ENCODE measurements at places on chromosomes 7 and 10.

GRCh38 chr10:36349445-36350078, 707.5 kb upstream of the FZD8 start:
- DNase-seq: no peak

- DNase-seq: no peak
Observed at GRCh38 chr10:96840841-96841518, 8.9 kb downstream of the LCOR start.

GRCh38 chr7:35253460-35253709, 515 bp downstream of the TBX20 start:
- DNase-seq: no peak

DNA sequence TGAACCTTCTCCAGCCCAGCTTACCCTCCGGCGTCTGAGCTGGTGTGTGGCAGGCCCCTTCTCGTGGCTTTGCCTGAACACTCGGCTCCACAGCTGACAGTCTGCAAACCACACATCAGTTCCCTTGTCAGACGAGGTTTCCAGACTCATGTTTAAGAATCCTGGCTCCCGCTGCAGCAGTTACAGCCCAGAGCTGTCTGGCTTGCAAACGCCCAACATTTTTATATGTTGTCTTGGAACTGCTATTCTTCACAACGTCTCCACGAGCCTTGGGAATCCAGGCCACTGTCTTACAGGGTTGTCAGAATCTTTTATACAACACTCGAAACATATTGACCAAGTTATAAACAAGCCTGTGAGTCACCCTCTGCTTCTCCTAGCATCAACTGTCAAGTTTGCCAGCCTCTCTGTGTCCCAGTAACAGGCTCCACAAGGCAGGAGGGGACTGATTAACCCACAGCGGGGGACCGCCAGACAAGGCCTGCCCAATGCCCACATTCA, 68.1 kb downstream of the TNS3 start:
- no peak for DNase-seq

DNA sequence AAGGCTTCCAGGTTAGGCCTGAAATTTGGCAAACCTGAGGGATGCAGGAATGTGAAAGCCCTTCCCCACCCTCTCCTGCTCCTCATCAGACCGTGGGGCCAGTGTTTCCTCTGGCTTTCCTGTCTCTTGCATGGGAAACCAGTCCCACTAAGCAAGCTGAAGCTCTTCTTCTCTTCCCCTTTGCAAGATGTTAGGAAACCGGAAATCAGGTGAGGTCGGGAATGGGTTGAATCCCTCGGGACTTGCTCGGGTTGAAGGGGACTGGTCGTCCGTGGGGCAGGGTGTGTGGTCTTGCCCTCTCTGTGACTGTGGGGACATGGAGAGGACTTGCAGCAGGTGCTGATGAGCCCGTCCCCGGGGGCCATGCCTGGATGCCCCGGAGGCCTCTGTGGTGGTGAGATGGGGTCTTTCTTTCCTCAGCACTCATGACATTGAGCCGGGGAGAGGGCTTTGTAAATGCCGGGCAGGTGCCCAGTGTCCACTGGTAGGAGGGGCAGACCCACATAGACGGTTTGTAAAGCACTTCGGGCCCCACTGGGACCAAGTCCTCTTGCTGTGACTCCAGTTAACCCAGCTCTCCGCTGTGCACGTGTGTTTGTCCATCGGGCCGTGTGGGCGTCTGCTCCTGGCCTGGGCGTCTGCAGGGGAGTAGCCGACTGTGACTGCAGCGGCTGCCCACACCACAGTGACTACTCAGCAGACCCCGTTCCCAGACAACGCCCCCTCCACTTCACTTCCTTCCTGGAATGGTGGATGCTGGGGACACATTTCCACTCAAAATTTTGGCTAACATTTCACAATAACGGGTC, 373.9 kb downstream of the GLRX3 start:
- no peak for DNase-seq

- no peak for DNase-seq
Observed at GRCh38 chr7:46480619-46481018, 559.5 kb upstream of the IGFBP3 start.

GRCh38 chr10:89776665-89777064, 75.3 kb downstream of the KIF20B start:
- DNase-seq: no peak

GRCh38 chr7:76262683-76263402, 39.6 kb upstream of the HSPB1 start:
- DNase-seq: no peak

DNA sequence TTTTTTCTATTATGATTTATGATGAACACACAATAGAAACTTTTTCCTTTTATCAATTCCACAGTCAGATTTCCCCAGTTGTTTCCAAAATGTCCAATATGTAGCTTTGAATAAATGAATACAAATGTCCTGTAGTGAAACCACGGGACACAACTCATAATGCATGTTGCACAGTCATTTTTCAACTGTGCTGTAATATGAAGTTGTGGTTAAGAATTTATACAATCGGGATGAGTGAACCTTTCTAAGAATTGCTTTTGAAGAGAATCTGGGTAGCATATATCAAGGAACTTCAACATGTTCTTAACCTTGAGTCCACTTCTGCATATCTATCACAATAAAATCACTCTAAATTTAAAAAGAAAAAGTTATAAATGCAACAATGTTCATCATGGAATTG, 14.6 kb upstream of the ST7 start:
- DNase-seq: no peak

- no peak for DNase-seq
Observed at GRCh38 chr7:43856996-43857395, 12.3 kb downstream of the MRPS24 start.

GRCh38 chr7:4189131-4189570, 492.9 kb upstream of the FOXK1 start:
- DNase-seq: peak; percentile 78

- DNase-seq: no peak
Observed at GRCh38 chr7:26368542-26368941, 76.9 kb downstream of the SNX10 start.

DNA sequence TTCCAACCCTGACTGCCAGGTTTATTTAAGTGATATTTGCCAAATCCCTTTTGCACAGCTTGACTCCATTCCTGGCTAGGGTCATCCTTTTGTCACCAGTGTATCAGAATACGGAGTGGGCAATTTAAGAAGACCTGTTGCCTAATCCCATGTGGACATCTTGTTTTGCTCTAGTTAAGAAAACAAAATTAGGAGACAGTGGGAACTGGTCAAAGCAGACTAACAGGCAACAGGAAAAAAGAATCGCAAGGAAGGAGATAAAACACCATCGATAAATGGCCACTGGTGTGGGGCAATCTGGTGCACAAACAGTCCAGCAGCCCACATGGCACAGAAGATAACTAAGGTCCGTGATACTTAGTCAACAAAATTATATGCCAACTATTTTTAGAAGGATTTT, 21.4 kb downstream of the KDM7A start:
- DNase-seq: no peak

DNA sequence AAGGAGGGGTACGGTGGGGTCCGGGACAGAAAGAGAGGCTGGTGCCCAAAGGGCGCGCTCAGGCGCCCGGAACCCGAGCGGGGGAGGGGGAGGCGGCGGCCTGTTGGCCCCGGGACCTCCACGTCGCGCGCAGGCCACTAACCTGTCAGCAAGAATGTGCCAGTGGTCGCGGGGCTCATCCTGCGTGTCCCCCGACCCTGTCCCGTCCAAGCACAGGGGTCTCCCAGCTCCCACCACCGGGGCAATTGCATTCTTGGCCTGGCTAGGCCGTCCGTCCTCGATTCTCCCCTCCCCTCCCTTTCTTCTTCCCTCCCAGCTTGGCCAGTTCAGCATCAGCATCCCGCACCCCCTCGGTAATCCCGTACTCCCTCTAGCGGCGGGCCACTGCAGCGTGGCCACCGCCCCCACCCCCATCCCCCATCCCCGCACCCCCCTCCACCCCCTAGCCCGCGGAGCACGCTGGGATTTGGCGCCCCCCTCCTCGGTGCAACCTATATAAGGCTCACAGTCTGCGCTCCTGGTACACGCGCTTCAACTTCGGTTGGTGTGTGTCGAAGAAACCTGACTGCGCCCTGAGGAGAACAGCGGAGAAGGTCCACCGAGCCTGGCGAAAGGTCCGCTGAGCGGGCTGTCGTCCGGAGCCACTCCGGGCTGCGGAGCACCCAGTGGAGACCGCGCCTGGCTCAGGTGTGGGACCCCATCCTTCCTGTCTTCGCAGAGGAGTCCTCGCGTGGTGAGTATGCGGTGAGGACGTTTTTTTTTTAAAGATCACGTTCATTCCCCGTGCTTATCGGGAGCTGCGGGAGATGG, at the start of gene SGCE:
SGCE (minus strand) TSS at position 286 of the 810 bp plus-strand sequence; CDS start at position 251, 35 bp downstream.
- peak; percentile 54 for DNase-seq

DNA sequence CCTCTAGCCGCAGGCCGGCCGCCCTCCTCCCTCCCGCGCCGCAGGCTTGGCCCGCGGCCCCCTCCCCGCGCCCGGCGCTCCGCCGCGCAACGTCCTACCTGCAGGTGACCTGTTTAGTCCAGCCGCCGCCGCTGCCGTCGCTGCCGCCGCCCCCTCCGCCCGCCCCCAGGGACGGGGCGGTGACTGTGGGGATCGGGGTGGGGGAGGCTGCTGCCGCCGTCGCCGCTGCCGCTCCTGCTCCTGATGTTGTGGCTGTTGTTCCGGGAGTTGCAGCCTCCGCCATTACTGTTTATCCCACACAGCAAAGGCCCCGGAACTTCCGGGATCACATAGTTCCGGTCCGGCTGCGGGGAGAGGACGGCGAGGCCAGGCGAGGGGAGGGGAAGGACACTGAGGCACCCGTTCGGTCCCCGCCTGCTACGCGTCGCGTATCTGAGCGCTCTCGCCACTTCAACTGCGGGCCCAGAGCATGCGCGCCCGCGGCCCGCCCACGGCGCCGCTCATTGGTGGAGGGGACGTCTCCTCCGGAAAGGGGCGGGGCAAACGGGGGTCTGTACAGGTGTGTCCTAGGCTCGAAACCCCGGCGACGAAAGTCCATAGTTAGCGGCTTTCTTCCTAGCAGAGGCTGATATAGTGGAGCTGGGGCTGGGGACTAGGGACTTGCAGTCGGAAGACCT, at the start of gene MKRN1:
MKRN1 (minus strand) TSS at position 444 of the 677 bp plus-strand sequence; CDS start at position 283, 161 bp downstream.
- peak; percentile 93 for DNase-seq

GRCh38 chr7:92615861-92616260, 25.7 kb upstream of the FAM133B start:
- DNase-seq: no peak

DNA sequence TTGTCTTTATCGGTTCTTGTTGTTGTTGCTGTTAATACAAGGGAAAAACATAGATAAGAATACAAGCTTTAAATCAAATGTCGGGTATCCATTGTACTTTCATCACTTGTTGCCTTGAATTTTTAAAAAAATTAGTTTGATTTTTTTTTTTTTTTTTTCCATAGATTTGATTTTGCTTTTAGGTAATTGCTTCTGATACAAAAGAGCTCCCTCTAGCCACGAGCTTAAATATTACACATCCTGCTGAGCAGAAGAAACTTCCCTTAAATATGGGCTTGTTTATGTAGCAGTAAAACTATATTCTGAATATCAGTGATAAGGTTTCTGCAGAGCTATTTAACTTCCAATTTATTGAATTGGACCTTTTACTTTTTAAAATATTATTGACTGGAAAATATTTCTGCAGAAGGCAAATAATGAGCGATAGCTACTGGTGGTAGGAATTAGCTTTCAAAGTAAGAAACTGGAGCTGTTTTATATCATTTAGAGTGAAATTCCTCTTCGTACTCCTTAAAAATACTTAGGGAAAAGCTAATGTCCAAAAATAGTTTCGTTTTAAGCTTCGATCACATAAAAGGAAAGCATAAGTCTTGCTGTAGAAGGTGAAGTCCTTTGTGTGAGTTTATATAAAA, 216.9 kb downstream of the POLR1F start:
- no peak for DNase-seq

DNA sequence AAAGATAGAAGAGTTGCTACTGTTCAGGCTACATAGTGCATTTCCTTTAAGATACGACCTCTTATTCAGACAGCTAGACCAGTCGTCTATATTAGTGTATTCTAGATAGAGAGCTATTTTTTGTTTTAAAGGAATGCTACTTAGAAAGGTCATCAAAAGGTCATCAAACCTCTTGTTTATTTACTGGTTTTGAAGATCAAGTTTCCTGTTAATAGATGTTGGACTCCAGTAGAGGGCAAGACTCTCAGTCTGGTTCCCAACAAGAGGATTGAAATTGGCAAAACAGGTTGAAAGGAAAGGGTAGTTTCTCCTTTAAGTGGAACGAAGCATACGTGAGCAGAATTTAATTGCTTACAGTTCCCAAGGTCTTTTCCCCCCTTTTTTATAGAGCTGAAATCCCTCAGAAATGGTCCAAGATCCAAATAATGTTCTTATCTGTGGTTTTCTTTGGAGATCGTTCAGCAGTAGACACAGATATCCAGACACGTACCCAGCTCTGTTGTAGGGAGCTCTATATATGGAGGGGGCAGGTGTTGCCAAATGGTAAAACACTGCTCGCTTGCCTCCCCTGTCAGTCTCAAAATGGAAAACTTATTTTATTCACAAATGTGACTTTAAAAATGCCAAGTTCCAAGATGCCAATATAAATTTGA, 37.2 kb downstream of the BAMBI start:
- no peak for DNase-seq

- DNase-seq: no peak
Observed at GRCh38 chr10:29981510-29981909, 77.9 kb downstream of the JCAD start.

- no peak for DNase-seq
Observed at GRCh38 chr10:124971276-124971675, 29.4 kb downstream of the ZRANB1 start.

- DNase-seq: no peak
Observed at GRCh38 chr7:8274589-8274988, 12.6 kb upstream of the ICA1 start.

GRCh38 chr10:88707429-88708155, 1.5 kb downstream of the LIPK start:
- DNase-seq: no peak

DNA sequence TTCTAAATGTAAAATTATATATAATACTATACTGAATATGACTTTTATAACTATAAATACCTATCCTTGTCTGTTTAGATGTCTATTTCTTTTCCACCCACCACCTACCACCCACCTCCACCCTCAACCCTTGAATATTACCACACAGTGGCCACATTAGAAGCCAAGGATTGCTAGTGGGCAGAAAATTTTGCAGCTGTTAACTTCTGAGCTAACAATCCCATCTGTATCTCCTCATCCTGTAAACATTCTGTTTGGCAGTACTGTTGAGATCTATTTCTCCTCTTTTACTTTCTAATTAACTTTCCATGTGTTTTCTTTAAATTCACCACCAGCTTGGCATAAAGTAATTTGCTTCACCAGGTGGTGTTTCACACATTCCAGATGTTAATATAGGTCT, 281.1 kb upstream of the BMPER start:
- no peak for DNase-seq

Measured in breast epithelium (tissue), 4 donors.